ENCODE measurements at places on chromosomes 2 and 18.

- no peak for DNase-seq
These were observed 323.7 kb upstream of the SALL3 start for GRCh38 chr18:78655921-78656320.

DNA sequence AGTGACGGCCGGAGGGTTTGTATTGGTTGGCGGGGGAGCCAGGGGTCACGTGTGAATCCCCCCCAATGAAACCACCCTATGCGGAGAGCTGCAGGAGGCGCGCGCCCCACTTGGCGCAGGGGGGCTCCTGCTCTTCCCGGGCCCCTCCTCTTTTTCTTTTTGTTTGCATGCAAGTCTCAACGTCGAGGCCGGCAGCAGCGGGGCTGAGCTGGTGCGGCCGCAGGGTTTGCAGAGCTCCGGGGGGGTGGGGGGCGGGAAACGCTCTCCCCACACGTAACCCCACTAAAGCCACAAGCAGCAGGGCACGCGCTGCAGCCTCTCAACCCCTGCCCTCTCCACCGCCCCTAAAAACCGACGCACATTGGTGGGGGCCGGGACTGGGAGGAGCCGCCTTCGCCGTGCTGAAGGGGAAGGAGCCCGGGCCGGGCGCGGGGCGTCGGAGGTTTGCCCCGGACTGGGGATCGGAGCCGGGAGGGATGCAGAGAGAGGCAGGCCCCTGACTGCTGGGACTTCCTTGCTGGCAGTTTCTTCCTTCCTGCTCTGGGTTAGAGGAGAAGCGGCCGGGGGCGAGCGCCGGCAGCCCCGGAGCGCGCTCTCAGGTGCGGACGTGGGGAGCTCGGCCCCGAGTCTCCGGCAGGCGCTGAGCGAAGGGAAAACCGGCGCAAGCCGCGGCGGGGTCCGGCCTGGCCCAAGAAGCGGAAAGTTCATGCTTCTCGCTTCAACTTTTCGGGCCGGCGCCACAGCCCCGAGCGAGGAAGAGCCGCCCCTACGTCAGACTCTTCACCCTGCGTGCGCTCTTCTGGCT lies 864 bp downstream of the LBH start:
- no peak for DNase-seq

DNA sequence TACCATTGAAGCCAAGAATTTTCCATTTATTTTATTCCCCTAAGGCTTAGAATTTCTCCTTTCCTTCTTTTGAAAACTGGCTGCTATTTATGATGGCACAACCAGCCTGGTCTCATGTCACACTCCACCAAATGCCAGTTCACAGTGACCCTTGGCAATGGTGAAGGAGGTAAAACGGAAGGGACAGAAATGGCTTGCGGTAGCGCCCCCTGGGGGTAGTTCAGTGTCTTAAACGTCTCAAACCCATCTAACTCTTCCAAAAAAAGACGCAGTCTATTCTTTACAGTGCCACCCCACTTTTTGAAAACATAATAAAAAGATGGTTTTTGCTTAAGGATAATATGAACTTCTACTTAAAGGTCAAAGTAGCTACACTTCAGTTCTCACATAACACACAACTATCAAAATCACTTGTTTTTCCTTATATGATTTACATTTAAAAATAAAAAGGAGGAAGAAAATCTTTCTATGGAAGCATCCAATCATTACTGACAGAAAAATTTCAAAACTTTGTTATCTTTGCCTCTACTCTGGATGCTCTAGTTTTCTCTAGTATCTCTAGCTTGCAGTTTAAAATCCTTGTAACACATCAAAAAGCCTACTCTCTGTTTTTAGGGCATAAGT lies 28.0 kb downstream of the PNO1 start:
- DNase-seq = no peak

DNA sequence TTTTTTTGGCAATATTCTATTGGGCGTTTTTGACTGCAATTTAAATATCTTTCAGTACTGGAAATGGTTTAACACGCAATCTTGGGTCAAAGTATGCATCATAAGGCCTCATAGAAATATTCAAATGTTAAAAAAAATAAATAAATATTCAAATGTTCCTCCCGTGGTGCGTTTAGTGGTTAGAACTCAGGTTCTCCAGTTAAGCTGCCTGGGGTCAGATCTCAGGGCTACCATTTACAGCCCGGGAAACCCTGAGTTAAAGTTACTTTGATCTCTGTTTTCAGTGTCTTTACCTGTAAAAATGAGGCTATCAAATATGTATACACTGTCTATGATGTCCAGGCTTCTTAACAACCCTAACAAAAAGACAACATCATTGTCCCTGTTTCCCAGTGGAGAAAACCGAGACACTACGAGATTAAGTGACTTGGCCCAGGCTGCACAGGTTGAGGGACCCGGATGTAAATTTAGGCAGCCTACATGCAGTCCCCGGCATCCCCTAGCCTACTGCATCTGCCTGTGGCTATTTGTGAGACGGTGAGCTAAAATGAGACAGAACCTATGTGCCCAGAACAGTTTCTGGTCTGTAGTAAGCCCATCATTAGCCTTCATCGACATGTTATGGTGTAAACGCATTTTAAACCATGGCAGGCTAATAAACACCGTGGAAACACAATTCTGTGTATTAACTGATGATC lies 1.7 kb downstream of the FHL2 start:
- peak; percentile 77 for DNase-seq

DNA sequence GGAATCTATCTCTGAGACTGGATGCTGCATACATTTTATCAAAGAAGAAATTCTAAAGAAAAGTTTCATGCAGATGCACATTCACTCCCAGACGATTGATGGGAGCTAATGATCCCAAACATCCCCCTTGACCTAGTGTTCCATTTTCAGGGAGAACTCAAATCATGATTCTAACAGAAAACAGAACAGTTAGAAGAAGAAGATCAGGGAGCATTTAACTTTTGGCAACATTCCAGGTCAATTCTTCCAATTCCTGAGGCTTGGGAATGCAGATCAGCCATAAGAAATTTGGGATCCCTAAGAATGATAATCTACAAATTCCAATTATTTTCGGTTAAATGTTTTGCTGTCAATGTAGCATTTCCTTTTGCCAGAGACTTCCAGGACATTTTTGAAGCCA lies 96.6 kb downstream of the CPO start:
- DNase-seq = no peak

GRCh38 chr2:218727502-218728165 lies 17.0 kb downstream of the TTLL4 start:
- DNase-seq = no peak

- DNase-seq = no peak
These were observed 18.1 kb upstream of the LYPD6B start for GRCh38 chr2:149020432-149020851.

DNA sequence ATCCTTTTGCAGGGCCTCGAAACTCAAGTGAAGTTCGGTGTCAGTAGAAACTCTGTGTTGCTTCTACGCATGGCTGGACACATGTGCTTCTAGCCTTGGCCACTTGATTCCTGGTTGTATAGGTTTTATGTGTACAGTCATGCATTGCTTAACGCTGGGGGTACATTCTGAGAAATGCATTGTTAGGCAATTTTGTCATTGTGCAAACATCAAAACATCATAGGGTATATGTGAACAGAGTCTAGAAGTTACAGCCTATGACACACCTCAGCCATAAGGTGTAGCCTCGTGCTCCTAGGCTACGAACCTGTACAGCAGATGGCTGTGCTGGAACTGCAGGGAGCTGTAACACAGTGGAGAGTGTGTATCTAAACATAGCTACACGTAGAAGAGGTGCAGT lies 39.4 kb downstream of the TMEM18 start:
- no peak for DNase-seq

GRCh38 chr2:8605351-8606065 lies 76.3 kb upstream of the ID2 start:
- DNase-seq = no peak

- no peak for DNase-seq
These were observed 104.5 kb upstream of the NCK2 start for GRCh38 chr2:105640246-105640645.

DNA sequence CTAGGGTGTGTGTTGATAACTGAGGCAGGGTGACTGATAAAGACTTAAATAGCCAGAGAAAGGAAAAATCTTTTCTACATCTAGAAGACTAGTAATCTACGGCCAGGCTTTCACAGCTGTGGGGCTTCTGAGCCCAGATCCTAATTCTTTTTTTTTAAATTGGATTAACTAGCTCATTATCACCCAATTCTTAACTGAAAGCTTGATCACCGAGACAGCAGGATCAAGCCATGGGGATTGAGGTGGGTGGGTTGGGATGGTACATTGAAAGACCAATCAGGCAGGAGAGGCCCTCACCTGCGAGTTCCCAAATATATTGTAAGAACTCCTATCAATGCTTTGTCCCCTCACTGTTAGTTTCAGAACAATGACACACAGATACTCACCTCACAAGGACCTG lies 20.0 kb upstream of the NFE2L2 start:
- DNase-seq = no peak

- DNase-seq = no peak
These were observed 41.0 kb downstream of the SPP2 start for GRCh38 chr2:234091432-234091879.

GRCh38 chr2:226802573-226802972 lies 3.0 kb upstream of the IRS1 start:
- no peak for DNase-seq

- no peak for DNase-seq
These were observed 236.8 kb downstream of the ZBTB7C start for GRCh38 chr18:48172226-48173006.

- DNase-seq = no peak
These were observed 112.0 kb downstream of the CYP26B1 start for GRCh38 chr2:72035518-72036172.

GRCh38 chr2:32008805-32009515 lies 1.8 kb downstream of the MEMO1 start:
- no peak for DNase-seq

GRCh38 chr2:5394223-5394622 lies 298.0 kb upstream of the SOX11 start:
- DNase-seq = no peak

- no peak for DNase-seq
These were observed 186.3 kb downstream of the KCNE4 start for GRCh38 chr2:223238301-223238700.

DNA sequence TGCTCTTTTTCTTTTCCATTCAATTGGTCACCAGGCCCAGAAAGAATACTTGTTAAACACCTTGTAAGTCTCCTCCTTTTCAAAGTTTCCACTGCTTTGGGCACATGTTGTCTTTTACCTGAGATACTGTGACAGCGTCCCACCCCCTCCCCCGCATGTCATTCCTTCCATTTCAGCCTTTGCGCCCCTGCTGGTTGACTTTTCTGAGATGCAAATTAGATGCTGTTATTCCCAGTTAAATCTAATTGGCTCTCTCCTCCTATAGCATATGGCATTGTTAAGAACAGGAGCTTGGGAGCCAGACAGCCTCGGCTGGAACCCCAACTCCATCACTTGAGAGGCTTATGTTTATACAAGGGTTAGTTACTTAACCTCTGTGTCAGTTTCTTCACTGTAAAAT lies 80.3 kb upstream of the GAREM1 start:
- DNase-seq = no peak

DNA sequence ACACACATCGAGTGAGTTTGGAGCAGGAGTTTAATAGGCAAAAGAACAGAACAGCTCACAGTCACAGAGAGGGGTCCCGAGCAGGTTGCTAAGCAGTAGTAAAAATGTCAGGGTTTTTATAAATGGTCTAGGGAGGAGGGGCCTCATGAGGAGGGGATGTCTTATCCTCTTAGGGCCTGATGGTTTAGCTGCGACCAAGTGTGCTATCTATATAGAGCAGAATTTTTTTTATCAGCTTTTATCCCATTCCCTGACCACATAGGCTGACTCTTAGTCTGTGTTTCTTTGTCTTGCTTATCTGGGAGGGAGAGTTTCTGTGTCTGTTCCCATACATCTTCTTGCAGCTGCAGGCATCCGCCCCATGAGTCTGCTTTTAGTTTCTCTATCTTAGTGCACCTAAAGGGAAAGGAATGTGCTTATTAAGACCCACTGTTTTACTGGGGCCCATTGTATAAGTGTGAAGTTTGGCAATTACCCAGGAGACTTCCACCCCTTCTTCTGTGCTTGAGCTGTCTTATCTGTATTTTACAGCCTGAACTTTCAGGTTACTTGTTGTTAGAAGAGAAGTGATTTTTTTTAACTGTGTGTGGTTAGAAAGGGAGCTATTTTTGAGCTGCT lies 30.4 kb upstream of the GMCL1 start:
- DNase-seq = no peak

DNA sequence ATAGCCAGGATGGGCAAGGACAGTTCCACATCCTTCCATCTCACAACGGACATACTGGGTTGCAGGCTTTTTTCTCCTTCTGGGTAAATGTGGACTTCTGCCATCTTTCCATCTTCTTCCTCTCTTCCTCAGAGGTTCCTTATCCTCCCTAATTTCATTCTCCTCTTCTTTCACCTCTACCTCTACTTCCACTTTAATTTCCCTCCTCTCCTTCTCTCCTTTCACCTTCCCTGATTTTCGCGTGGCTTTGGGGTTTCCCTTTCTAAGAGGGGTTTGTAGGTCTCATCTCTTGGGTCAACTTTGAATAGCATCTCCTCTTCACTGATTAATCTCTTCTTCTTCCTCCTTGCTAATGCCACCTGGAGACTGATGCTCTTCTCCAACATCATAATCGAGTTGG lies 17.1 kb downstream of the POLR2D start:
- no peak for DNase-seq
